ENCODE measurements at places on chromosomes 7 and 10. TPM values are rescaled to one million over a fixed set of nuclear protein-coding genes. Genes with fewer than 3 reads are reported as not detected.

DNA sequence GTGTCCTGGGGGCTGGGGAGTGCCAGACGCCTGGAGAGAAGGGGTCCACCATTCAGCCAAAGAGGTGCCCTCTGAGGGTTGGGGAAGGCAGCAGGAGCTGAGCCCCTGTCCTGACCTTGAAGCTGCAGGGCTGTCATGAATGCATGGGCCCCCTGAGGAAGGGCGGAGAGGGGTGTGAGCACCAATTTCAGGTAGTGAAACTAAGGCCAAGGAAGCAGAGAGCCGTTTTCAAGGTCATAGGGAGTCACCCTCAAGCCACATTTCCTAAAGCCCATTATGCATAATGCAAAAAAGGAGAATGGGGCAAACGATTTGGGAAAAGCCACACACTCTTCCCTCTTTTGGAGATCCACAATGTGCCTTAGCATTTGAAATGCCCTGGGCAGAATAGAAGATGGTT is 37.2 kb downstream of the FIGNL1 start:
- DNase-seq, result no peak

GRCh38 chr7:903921-904755 is 27.8 kb downstream of the GET4 start:
- no peak for DNase-seq

DNA sequence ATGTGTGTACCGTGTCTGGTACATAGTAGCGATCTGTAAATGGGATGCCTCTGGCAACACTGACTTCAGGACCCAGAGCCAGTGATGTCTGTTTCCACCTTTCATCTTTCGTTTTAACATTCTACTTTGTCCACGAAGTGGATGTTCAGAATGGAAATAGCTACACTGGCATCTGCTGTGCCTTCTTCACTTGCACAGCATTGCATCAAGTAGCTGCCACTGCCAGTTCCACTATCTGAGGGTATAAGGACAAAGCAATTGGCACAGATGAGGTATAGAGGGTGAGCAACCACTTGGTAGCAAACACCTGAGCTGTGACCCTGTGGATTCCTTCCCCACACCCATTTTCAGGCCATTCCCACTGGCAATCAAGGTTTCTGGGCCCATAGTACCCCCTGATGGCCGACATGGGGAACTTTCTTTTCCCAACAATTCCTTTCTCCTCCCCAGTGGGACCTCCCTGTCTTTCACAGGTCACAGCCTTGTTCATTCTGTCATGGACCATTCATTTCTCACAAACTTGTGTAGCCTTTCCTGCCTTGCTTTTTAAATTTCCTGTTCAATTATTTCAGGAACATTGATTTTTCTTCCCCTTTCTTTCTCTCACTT is 4.0 kb downstream of the ITGA8 start:
- no peak for DNase-seq

GRCh38 chr7:77282897-77283296 is 83.3 kb upstream of the FGL2 start:
- DNase-seq, result no peak

GRCh38 chr7:155755026-155755425 is 57.2 kb downstream of the SHH start:
- DNase-seq, result no peak

GRCh38 chr7:133303931-133304330 is 51.1 kb downstream of the EXOC4 start:
- no peak for DNase-seq

DNA sequence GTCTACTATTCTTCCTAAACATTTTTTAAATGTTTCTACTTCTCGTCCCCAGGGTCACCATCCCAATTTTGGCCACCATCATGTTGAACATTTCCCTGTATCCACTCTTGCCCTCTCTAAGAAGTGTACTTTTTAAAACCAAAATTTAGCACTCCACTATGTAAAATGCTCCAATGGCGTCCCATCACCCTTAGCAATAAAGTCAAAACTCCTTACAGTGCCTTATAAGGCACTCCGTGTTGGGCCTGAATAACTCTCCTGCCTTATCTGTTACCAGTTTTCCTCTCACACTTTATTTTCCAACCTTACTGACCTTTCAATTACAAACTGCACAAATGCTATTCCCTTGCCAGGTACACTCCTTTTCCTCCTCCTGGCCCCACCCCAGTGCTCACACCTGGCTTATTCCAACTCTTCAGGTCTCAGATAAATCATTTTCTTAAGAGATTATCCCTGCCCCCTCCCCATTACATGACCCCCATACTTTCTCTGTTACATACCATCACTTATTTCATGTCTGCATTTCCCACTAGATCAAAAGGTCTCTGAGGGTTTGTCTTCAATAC is 1.3 kb downstream of the TMEM168 start:
- DNase-seq, result no peak

DNA sequence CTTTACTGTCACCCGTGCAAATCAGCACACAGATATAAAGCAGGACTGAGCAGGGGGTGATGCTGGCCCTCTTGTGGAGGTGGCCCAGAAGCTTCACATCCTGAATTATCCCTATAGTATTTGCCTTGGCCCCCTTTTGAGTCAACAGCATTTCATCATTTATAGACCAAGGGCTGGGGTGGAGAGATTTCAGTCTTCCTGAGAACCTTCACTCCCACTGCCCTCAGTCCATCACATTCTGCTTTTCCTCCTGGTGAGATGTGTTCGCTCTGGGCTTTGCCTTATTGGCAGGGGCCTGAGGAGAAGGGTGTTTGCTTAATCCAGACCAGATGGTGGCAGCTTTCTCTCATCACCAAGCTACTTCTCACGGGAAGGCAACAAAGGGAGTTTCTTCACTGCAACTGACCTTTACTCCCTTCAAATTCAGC is 47.7 kb downstream of the NOC3L start:
- no peak for DNase-seq

- no peak for DNase-seq
These were observed 23.8 kb upstream of the PPP1R9A start for GRCh38 chr7:94883616-94884015.

AKR1C8 gene
- not detected for total RNA-seq

AS3MT gene
- 16.1 TPM for total RNA-seq
